Activated CD4-positive, alpha-beta T cell treated with anti-CD3 and anti-CD28 coated beads for 1 hour (primary cell): ENCODE measurements at places on chromosomes 6 and 20.
A peak's percentile ranks its signal among the peaks of the same experiment; 100 is the strongest.

- DNase-seq, result no peak
These were observed 15.2 kb downstream of the FAM210B start for GRCh38 chr20:56373942-56374341.

- no peak for DNase-seq
These were observed 155.6 kb upstream of the SMLR1 start for GRCh38 chr6:130671577-130671976.

DNA sequence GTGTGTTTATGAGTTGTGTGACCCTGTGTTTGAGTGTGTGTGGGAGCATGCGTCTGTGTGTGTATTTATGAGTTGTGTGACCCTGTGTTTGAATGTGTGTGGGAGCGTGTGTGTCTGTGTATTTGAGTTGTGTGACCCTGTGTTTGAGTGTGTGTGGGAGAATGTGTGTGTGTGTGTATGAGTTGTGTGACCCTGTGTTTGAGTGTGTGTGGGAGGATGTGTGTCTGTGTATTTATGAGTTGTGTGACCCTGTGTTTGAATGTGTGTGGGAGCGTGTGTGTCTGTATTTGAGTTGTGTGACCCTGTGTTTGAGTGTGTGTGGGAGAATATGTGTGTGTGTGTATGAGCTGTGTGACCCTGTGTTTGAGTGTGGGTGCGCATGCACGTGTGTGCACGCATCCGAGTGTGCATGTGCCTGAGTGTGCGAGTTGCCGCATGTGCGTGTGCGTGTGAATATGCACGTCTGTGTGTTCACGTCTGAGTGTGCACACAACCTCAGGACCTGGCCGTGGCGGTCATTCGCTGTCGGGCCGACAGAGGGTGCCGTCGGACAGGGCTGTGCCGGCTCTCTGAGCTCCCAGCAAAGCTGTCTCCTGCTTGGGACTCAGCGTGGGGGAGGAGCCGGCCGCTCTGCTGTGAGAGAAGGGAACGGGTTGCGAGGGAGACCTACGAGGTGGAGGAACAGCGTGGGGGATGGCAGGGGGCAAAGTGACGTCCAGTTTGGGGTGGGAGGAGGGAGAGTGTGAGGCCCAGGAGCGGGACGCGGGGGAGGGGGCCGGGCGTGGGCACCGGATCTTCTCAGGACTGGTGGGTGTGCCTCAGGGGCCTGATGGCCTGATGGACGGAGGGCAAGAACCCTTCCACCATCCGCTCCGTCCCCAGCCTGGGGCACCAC lies 19.7 kb downstream of the SLC17A9 start:
- peak; percentile 76 for DNase-seq

DNA sequence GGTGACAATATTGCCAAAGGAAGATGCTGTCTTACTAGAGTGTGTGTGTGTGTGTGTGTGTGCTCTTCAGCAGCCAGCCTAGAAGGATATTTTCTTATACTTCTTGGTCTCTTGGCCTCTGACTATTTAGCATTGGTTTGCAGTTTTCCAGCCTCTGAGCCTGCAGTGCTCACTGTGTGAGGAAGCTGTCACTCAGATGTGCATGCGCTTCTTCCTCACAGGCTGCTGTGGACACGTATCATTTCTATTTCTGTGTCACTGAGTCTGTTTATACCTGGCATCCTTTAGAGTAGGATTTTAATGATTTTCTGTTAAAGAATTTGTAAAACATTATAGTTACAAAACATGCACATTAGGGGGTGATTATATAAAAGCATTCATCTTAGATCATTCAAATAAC lies 83.3 kb downstream of the ALDH8A1 start:
- DNase-seq, result no peak
